ENCODE measurements at places on chromosomes 2 and 18.

DNA sequence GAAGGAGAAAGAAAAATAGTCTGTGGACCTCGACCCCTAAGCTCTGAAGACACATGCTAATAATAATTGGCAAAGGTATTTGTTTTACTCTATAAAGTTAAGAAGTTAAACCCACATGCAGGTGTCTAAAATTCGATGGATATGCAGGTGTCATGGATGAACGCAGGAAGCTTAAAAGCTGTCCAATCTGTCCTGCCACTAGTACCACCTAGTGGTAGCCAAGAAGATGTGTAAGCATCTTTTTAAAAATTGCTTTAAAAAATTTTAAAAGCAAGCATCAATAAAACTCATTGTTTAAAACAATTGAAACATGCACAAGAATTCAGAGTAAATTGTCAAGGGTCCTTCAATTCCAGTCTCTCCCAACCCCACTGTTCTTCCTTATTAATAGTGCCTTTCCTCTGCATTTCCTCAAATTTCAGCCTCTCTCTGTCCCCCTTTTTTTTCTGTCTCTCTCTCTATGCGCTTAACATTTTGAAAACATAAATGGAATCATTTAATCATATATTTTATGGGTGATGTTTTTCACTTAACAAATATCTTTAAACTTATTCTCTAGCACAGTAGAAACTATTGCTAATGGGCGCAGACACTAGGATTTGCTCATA is 30.6 kb upstream of the PPP3R1 start:
- DNase-seq, result no peak

GRCh38 chr2:219409619-219410018 is 8.6 kb upstream of the DES start:
- DNase-seq, result no peak

DNA sequence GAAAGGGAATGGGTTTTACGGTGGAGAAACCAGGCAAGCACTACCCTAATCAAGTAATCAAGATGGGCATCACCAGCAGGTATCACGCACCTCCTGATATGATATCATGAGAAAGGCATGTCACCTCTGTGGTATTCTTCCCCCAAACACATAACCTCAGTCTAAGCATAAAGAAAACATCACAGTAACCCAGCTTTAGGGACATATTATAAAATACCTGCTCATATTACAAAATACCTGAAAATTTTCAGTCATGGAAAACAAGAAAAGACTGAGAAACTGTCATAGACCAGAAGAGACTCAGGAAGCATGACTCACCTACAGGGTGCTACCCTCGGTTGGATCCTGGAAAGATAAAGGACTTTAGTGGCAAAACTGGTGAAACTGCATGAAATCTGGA is 30.5 kb downstream of the GCKR start:
- DNase-seq, result no peak

- no peak for DNase-seq
Measured at GRCh38 chr2:98560256-98560771, 48.0 kb downstream of the COA5 start.

GRCh38 chr2:166373951-166374350 is 1.8 kb downstream of the SCN9A start:
- DNase-seq, result no peak

DNA sequence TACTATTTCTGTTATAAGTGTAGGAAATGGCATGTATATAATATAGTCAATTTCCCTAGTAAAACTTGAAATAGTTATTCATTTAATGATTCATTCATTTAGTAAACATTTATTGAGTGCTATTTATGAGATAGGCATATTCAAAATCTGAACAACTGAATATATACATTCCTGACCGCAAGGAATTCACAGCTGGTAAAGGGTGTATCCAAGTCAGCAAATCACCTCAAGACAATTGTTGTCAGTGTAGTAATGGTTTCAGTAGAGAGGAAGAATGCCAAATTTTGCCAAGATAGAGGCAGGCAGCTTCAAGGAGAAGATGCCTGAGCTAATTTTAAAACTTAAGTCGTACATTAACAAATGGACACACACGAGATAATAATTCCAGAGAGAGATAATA is 89.8 kb upstream of the CHST9 start:
- DNase-seq, result no peak

- peak; percentile 48 for DNase-seq
Measured at GRCh38 chr2:85302121-85302520, 25.7 kb downstream of the TGOLN2 start.

GRCh38 chr18:29008809-29009208 is 831.9 kb upstream of the CDH2 start:
- no peak for DNase-seq

- DNase-seq, result no peak
Measured at GRCh38 chr2:204251998-204252376, 293.3 kb upstream of the PARD3B start.

GRCh38 chr2:110673201-110673600 is 4.7 kb downstream of the BUB1 start:
- no peak for DNase-seq

GRCh38 chr2:173415431-173416381 is 61.0 kb downstream of the CDCA7 start:
- DNase-seq, result no peak

- DNase-seq, result no peak
Measured at GRCh38 chr2:234292962-234293243, 204.0 kb downstream of the ARL4C start.

DNA sequence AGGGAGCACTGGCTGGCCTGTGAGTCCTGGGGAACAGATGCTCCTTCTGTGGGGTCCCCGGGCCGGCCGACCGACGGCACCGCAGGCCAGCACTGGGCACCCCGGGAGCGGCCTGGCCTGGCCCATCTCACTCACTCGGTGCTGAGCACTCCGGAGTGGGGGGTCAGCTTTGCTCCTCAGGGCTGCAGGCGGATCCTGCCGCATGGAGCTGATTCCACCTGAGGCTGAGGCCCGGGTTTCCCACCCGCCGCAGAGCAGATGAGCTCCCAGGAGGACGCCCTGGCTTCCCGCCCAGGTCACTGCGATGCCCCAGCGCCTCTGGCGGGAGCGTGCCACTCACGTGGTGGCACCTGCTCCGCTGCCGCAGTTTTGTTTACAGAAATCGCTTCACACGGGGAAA is 418.6 kb downstream of the GALR1 start:
- no peak for DNase-seq

GRCh38 chr18:63907664-63908063 is at the start of gene SERPINB10:
Gene SERPINB10, plus strand, starts transcription at chr18:63907958. Its CDS starts 7,553 bp downstream, at chr18:63915511.
- DNase-seq, result no peak

- DNase-seq, result no peak
Measured at GRCh38 chr2:705971-706511, 28.8 kb upstream of the TMEM18 start.

DNA sequence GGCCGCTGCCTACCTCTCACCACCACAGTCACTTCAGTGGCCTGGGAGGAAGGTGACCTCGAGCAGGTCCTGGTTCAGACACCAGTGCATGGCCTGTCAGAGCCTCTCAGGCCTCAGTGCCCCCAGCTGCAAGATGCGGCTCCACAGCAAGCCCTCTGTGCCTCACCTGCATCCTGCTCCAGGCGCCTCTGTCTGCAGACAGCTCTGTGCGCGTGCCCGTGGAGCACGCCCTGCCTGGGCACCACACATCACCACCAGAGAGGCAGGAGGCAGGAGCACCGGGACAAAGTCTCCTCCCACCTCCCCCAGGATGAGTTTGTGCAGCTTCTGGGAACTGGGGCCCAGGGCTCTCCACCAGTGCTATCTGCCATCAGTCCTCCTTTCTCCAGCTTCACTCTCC is 98.7 kb downstream of the TFCP2L1 start:
- DNase-seq, result no peak

- DNase-seq, result no peak
Measured at GRCh38 chr18:62977512-62977911, 262.2 kb downstream of the PHLPP1 start.

GRCh38 chr2:137367361-137367760 is 596.9 kb upstream of the HNMT start:
- DNase-seq, result no peak

DNA sequence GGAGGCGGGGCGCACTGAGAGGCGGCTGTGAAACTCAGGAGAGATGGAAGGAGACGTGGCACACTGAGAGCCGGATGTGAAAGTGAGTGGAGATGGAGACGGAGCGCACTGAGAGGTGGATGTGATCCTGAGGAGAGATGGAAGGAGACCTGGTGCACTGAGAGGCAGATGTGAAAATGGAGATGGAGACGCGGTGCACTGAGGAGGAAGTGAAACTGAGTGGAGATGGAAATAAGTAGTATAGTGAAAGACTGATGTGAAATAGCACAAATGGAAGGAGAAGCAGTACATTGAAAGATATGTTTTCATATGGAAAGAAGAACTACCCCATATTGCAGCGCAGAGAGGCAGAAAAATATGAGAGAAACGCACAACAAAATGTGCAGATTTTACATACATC is 281.6 kb upstream of the RGPD4 start:
- no peak for DNase-seq

GRCh38 chr2:99101697-99102096 is 39.8 kb upstream of the C2orf15 start:
- DNase-seq, result no peak

DNA sequence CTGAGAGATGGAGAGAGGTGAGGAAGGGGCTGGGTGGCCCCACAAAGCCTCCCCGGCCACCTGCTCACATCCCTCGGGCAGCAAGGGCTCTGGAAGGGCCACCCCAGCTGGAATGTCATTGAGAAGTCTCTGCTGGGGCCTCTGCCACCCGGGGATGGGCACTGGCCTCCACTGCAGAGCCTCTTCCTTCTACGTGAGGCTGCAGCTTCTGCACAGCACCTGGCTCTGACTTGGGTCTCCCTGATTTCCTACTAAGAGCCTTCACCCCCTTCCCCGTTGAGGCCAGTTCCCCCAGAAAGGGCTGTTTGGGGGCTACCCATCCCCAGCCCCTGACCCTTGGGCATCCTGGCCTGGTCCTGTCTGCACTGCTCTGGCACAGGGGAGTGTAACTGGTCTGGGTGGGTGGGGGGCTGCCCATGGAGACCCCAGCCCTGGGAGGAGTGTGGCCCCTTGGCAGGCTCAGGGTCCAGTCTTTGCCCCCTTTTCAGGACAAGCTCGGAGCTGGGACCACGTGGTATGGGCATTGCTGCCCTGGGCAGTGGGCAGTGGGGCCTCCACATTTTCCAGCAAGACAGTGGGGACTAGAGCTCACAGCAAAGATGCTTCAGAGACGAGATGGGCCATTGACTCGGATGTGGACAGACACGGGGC is 5.6 kb downstream of the PDCD1 start:
- DNase-seq, result no peak

DNA sequence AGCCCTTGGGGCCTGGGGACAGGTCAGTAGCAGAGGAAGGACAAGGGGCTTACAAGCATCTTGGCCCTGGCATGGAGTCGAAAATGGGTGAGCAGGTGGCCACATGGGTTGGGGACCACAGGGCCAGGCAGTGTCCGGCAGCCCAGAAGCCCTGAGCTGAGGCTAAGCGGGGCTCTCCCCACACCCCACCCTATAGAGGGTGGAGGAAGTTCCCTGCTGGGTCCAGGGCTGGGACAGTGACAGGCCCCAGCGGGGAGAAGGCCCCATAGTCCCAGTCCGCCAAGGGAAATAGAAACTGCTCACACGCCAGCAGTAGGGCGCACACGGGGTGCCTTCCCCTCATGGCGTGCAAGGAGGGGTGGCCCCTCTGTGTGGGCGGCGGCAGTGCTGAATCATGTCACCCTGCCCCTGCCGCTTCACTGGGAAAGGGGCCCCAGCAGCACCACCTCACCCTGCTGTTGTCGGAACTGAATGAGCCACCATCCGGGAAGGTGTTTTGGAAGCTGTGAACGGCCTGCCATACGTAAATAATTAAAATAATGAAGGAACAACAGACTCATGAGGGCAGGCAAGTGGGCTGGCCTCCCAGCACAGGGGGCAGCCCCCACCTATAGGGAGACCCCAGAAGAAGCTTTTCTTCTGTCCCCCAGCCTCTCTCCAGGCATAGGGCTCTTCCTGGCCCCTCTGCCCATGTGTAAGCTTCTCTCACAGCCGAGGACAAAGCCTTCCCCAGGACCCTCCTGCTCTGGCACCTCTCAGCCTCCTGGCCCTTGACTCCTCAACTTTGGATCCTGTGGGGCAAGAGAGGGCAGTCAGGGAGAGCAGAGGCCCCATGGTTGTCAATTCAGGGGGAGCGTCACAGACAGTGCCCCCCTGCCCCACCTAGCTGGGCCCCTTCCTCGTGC is 12.7 kb upstream of the DUSP2 start:
- DNase-seq, result no peak

DNA sequence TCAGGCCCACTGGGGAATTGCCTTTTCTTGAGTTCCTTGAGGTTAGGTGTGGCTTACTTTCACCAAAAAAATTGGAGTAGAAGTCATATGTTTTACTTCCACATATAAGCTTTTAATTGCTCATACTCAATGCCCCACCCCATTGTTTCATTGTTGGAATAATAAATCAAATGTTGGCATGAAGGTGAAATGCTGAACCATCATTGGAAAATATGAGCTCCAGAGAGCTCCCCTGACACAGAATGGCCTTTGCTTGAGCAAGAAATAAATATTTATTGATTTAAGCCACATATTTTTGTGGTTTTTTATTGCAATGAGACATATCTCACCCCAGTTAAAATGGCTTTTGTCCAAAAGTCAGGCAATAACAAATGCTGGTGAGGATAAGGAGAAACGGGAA is 167.3 kb upstream of the SRD5A2 start:
- DNase-seq, result no peak

DNA sequence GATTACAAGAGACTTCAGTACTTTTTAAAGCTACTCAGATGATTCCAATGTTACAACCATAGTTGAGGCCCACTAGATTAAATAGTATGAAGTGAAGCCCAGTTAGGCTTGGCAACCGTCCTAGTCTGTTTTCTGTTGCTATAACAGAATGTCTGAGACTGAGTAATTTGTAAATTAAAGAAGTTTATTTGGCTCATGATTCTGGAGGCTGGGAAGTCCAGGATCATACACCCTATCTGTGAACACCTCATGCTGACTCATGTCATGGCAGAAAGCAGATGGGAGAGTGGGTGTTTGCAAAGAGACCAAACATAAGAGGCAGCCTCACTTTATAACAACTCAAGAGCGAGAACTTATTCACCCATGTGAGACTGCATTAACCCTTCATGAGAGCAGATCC is 63.1 kb downstream of the CCDC150 start:
- no peak for DNase-seq

DNA sequence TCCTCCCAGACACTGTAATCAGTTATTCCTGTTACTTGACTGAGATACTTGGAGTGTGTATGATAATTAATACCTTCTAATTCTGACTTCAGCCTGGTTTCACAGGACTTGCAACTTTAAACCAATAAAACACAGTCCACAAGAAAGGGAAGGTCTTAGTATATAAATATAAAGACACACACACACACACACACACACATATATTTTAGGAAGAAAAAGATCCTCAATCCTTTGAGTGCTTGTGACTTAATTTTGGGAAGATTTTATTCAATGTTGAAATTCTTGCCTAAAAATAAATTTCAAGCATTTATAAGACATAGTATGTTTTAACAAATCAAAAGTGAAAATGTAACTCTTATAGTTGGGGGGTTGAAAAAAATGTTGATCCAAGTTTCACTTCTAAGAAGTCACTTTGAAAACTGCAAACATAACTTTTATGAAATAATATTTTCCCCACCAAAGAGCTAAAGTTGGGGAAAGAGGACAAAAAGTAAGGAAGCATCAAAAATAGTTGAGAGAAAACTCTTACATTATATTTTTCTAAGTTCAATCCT is 824 bp upstream of the VPS54 start:
- no peak for DNase-seq

- DNase-seq, result no peak
Measured at GRCh38 chr18:40832362-40832761, 1122.7 kb upstream of the PIK3C3 start.
